Breast epithelium (tissue), 4 donors: ENCODE measurements at places on chromosomes 4 and X.

DNA sequence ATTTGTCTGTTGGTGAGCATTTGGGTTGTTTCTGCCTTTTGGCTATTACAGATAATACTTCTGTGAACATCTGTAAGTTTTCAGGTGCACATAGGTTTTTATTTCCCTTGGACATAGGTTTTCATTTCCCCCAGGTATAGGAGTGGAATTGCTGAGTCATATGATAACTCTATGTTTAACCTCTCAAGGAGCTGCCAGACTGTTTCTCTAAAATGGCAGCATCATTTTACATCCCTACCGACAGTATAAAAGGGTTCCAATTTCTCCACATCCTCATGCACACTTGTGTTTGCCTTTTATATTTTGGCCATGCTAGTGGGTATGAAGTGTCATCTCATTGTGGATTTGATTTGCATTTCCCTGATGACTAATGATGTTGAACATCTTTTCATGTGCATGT, 53.5 kb downstream of the TMEM164 start:
- no peak overlapping the region for H3K27ac ChIP-seq
- H3K36me3 ChIP-seq = no peaks in the 10 kb centered on the region
- H3K4me3 ChIP-seq = no peak overlapping the region
- H3K4me1 ChIP-seq = no peaks in the 10 kb centered on the region
- no peaks in the 10 kb centered on the region for H3K27me3 ChIP-seq
- DNase-seq = no peak

DNA sequence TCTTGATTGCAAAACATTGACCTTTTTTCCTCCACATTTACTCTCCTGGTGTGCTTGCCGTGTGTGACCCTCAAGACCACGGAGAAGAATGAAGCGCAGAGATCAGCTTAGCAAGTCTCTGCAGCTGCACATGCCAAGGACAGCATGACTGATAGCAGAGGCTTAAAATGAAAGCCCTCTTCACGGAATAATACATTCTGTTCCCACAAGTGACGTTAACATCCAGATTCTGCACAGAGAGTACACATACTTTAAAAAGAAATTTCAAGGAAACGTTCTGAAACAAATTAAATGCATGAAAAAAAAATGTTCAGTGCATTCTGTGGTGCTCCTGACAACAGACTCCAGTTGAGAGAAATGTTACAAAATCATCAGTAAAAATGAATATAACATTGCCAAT, 60.9 kb downstream of the SLC7A11 start:
- DNase-seq = no peak
- H3K27ac ChIP-seq = no peak overlapping the region
- no peak overlapping the region for H3K4me3 ChIP-seq
- no peaks in the 10 kb centered on the region for H3K4me1 ChIP-seq

- H3K27ac ChIP-seq = peak overlapping the region; percentile 97
- no peaks in the 10 kb centered on the region for H3K36me3 ChIP-seq
- no peaks in the 10 kb centered on the region for H3K4me1 ChIP-seq
- no peak for DNase-seq
- peak overlapping the region; percentile 94 for H3K4me3 ChIP-seq
These were observed 409 bp downstream of the UGDH start for GRCh38 chr4:39526765-39527295.

GRCh38 chr4:93814141-93814540, 14.4 kb upstream of the ATOH1 start:
- H3K27ac ChIP-seq = no peak overlapping the region
- peaks cover 6% of the 10 kb centered on the region for H3K27me3 ChIP-seq
- DNase-seq = no peak
- H3K4me3 ChIP-seq = no peak overlapping the region
- no peaks in the 10 kb centered on the region for H3K36me3 ChIP-seq
- H3K4me1 ChIP-seq = no peaks in the 10 kb centered on the region

- H3K27ac ChIP-seq = no peak overlapping the region
- no peaks in the 10 kb centered on the region for H3K36me3 ChIP-seq
- DNase-seq = no peak
- no peak overlapping the region for H3K4me3 ChIP-seq
- H3K4me1 ChIP-seq = no peaks in the 10 kb centered on the region
These were observed 106.2 kb downstream of the TMA16 start for GRCh38 chr4:163600727-163601126.

- H3K27ac ChIP-seq = no peak overlapping the region
- H3K4me3 ChIP-seq = no peak overlapping the region
- H3K4me1 ChIP-seq = no peaks in the 10 kb centered on the region
- DNase-seq = no peak
These were observed 12.3 kb downstream of the PNMA6E start for GRCh38 chrX:153388722-153389459.

GRCh38 chr4:55762819-55763218, 56.8 kb upstream of the EXOC1L start:
- H3K36me3 ChIP-seq = no peaks in the 10 kb centered on the region
- no peak overlapping the region for H3K27ac ChIP-seq
- no peak for DNase-seq
- H3K4me3 ChIP-seq = no peak overlapping the region
- H3K4me1 ChIP-seq = no peaks in the 10 kb centered on the region

- no peaks in the 10 kb centered on the region for H3K4me1 ChIP-seq
- H3K27me3 ChIP-seq = no peaks in the 10 kb centered on the region
- H3K4me3 ChIP-seq = peak overlapping the region; percentile 17
These were observed 96.6 kb upstream of the GATB start for GRCh38 chr4:151857368-151857767.

GRCh38 chr4:177448850-177449249, 6.6 kb upstream of the AGA start:
- DNase-seq = no peak
- H3K27me3 ChIP-seq = no peaks in the 10 kb centered on the region
- H3K4me1 ChIP-seq = no peaks in the 10 kb centered on the region
- H3K27ac ChIP-seq = no peak overlapping the region
- no peak overlapping the region for H3K4me3 ChIP-seq

DNA sequence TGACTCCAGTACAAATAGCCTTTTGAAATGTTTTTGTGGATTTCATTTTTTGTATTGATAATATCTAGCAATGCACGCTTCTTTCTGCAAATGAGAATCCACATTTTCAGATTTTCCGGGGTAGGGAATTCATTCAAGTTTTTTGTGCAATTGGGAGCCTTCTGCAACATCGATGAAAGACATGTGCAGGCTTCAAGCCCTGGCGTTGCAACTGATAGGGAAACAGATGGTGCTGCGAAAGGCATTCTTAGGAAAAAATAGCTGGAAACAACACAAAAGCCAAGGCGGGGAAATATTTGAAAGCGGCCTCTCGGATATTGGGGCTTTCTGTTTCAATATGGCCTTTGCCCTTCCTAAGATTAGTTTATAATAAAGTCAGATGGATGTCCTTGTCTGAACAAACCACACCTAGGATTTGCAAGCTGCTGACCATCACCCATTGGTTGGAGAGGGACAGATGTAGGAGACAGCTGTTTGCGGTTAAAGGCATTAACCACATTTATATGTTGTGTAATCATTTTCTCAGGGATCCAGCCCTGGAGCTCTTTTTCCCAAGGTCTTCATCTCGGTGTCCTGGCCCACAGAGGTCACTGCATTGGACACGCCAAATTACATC, 136.5 kb downstream of the PRKX start:
- H3K36me3 ChIP-seq = no peaks in the 10 kb centered on the region
- H3K27ac ChIP-seq = no peak overlapping the region
- no peaks in the 10 kb centered on the region for H3K27me3 ChIP-seq

DNA sequence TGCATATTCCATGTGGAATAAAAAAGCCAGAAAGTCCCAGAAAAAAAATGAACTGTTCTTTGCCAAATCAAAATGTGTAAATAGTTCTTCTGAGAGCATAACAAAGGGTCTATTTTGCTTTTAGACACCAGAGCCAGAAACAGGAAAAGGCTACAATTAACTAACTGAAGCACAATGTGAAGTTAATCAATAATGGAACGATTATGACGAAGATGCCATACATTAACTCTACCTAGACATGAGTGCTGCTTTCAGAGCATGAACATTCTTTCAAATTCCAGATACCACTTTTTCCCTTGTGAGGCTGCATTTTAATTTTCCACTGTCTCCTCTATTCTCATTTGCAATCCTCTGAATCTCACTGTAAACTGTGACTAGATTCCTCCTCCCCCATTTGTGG, 48.7 kb upstream of the PHOX2B start:
- no peaks in the 10 kb centered on the region for H3K4me1 ChIP-seq
- H3K36me3 ChIP-seq = no peaks in the 10 kb centered on the region
- peaks cover 10% of the 10 kb centered on the region for H3K27me3 ChIP-seq
- no peak overlapping the region for H3K27ac ChIP-seq

DNA sequence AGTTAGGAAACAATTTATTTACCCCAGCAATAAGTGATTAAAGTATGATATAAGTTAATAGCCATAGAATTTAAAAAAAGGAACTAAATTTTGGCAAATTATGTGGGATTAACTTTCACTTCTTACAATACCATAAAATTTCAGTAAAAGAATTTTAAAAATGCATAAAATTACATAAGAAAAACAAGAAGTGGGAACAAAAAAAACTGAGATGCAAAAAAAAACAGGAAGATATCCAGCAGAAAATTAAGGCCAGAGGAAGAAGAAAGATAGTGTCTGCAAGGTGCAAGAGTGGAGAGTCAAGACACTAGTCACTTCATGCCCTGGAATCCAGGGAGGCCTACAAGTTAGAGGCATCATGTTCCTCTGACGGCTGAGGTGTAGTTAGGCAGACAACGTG, 184.2 kb downstream of the GASK1B start:
- no peaks in the 10 kb centered on the region for H3K27me3 ChIP-seq
- no peaks in the 10 kb centered on the region for H3K4me1 ChIP-seq
- H3K27ac ChIP-seq = no peak overlapping the region
- DNase-seq = no peak
- H3K36me3 ChIP-seq = no peaks in the 10 kb centered on the region

DNA sequence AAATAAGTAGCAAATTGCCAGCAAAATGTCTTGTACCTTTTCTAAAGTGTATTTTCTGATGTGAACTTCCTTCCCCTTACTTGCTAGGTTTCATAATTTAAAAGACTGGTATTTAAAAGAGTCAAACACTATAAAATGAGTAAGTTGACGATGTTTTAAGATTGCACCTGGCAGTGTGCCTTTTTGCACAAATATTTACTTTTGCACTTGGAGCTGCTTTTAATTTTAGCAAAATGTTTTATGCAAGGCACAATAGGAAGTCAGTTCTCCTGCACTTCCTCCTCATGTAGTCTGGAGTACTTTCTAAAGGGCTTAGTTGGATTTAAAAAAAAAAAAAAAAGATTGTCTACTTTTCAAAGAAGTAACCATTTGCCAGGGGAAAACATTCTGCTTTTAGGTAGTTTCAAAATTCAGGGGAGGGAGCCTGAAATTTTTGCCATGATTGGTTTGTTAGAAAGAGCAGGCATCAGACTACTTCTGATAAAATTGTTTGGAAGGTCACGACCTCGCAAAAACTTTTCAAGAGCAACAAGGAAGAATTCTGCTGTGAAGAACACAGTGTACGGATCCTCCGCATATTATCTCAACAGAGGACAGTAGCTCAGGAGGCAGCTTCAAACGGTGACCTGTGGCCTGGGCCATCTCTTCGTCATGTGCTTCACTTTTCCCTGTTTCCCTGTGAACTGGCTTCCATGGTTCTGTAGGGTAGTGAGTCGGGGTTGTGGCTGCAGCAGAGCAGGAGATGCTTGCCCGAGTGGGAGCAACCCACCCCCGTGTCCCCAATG, 66.1 kb downstream of the CDS1 start:
- H3K27ac ChIP-seq = no peak overlapping the region
- H3K4me3 ChIP-seq = no peak overlapping the region
- no peak for DNase-seq
- H3K27me3 ChIP-seq = no peaks in the 10 kb centered on the region
- H3K36me3 ChIP-seq = no peaks in the 10 kb centered on the region
- no peaks in the 10 kb centered on the region for H3K4me1 ChIP-seq

DNA sequence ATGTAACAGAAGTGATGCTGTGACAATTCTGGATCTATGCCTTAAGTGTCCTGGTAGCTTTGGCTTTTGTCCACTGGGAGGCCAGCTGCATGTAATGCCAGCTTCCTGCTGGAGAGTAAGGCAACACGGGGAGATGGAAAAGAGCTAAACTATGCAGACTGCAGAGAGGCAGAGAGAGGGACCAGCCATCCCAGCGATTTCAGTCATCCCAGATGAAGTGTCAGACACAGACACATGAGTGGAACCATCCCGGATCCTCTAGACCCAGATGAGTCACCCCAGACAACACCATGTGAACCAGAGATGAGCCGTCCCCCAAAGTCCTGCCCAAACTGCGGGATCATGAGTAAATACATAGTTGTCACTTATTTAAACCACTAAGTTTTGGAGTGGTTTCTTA, 14.6 kb downstream of the SRPX start:
- H3K27ac ChIP-seq = no peak overlapping the region
- H3K4me1 ChIP-seq = no peaks in the 10 kb centered on the region
- no peak for DNase-seq
- H3K27me3 ChIP-seq = peaks cover 4% of the 10 kb centered on the region

GRCh38 chr4:13918991-13919441, 291.5 kb upstream of the BOD1L1 start:
- H3K27ac ChIP-seq = peak overlapping the region; percentile 84
- DNase-seq = no peak
- no peaks in the 10 kb centered on the region for H3K36me3 ChIP-seq
- no peak overlapping the region for H3K4me3 ChIP-seq
- no peaks in the 10 kb centered on the region for H3K4me1 ChIP-seq

- no peak overlapping the region for H3K27ac ChIP-seq
- H3K4me3 ChIP-seq = no peak overlapping the region
- H3K27me3 ChIP-seq = no peaks in the 10 kb centered on the region
- H3K4me1 ChIP-seq = no peaks in the 10 kb centered on the region
- H3K36me3 ChIP-seq = no peaks in the 10 kb centered on the region
- DNase-seq = no peak
These were observed 73.9 kb downstream of the VCX3A start for GRCh38 chrX:6460893-6461490.

DNA sequence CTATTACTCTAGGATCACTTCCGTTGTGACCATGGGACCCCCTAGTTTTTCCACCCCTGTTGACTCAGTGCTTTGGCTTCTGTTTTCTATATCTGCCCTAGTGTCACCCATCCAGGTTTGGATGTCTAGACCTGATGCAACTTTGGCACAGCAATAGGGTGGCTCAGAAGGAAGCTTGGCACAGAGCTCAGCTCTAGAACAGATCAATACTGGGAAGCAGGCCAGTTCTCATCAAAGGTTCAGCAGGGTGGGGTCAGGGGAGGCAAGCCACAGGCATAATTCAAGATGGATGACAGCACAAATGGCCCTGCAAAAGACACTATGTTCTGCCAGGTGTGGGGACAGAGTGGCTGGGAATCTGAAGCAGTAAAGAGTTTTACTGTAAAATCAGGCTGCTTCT, 74.2 kb upstream of the EGFL6 start:
- peaks cover 41% of the 10 kb centered on the region for H3K27me3 ChIP-seq
- H3K4me1 ChIP-seq = no peaks in the 10 kb centered on the region
- no peak overlapping the region for H3K27ac ChIP-seq
- H3K36me3 ChIP-seq = no peaks in the 10 kb centered on the region
